ENCODE measurements at places on chromosomes 6 and 20. TPM values are rescaled to one million over a fixed set of nuclear protein-coding genes. Genes with fewer than 3 reads are reported as not detected.
A peak's percentile ranks its signal among the peaks of the same experiment; 100 is the strongest.

C6orf163 gene
- 0.34 TPM for total RNA-seq

DNA sequence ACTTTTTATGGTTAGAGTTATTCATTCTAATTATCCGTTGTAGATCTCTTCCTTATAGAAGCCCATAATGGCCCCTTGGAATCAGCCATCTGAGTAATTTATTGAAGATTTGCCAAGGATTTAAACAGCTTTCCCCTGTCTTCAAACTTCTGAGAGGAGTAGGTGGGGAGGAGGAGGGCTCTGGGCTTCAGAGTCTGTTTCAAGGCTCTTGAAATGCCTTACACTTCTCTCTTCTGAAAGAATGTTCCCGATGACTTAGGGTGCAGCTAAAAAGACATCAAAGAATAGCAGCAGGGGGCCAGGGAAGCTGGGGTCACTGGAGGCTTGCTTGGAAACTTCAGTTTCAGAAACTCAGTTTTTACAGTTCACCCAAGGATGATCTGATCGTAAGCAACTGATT lies 165.3 kb downstream of the ZDHHC14 start:
- no peak for DNase-seq

- DNase-seq = no peak
These were observed 75.1 kb downstream of the CDC40 start for GRCh38 chr6:110255211-110255750.

DNA sequence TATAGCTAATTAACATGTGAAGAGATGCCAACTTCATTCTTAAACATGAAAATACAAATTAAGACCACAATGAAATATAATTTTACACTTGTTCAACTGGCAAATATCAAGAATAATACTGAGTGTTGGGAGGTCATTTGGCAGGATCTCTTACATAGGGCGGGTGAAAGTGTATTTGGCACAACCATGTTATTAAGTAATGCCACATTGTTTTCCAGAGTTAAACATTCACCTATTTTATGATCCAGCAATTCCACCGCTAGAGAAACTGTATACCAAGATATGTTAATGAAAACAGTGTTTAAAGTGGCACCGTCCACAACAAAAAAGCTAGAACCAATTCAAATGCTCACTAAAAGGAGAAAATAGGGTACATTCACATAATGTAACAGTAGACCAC lies 14.1 kb downstream of the MOCS1 start:
- no peak for DNase-seq

MYCT1 gene
- total RNA-seq = not detected

ZNF165 gene
- total RNA-seq = 2.7 TPM

HSPA12B gene
- total RNA-seq = not detected

DNA sequence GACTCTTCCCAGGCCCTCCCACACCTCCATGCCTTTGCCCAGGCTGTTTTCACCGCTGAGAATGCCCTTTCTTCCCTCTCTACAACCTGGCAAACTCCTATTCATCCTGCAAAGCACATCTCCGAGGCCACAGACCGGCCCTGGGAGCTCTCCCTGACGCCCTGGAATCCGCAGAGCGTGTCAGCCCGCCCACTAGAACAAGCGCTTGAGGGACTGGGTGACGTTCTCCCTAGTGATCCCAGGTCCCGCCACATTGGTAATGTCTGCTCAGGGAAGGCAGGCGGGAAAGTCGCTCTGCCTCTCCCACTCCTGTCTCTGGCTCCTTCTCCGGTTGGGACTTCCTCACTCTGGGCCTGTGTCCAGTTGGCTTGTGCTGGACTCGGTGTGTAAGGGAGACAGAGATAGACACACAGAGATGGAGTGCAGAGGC lies 61.6 kb downstream of the SRC start:
- peak; percentile 32 for DNase-seq

GRCh38 chr20:53735536-53736050 lies 142.0 kb upstream of the ZNF217 start:
- no peak for DNase-seq

- no peak for DNase-seq
These were observed 132.9 kb upstream of the THBS2 start for GRCh38 chr6:169386411-169387057.

CCDC170 gene
- not detected for total RNA-seq

DNA sequence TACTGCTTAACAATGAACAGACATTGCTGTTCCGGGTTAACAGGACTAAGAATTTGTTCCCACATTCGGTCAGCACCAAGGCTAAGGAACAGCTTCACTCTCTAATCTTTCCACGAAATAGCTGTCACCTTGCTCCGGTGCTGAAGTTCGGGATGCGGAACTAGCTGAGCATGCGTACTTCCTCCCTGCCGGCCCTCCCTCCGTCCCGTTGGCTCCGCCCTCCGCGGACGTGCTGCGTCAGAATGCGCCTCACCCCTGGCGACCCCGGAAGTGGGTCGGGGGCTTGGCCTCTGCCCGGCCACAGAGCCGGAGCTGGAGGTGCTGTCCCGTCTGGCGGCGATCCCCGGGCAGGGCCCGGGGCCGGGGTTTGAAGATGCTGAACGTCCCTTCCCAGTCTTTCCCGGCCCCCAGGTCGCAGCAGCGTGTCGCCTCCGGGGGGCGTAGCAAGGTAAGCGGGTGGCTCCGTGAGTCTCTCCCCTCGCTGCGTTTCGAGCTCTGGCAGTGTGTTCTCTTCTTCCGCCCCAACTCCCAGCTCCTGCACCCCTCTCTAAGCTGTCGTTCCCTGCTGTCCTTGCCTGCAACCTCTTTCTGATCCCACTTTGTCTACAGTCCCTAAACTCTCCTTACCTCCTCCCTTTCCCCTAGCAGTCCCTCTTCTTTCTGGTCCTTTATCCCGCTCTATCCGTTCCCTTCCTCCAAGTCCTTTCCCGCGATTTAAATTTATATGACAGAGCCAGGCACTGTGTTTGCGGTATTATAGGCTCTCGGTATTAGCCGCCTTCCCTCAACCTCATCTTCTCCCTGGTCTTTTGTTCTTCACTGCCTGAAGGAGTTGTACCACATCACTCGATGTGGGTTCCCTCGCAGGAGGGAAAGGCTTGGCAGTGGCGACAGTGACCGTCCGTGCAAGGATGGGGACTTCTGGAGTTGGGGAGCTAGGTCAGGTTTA lies at the start of gene CYB5R4:
TSS of gene CYB5R4 (plus strand) at position 280 of the 949 bp plus-strand sequence. CDS start at position 374, 94 bp downstream.
- DNase-seq = peak; percentile 93

GRCh38 chr6:722077-722524 lies 29.2 kb upstream of the EXOC2 start:
- DNase-seq = peak; percentile 76

- DNase-seq = no peak
These were observed 35.7 kb upstream of the SLC22A1 start for GRCh38 chr6:160085713-160086505.

- no peak for DNase-seq
These were observed 141.1 kb downstream of the CEP57L1 start for GRCh38 chr6:109236115-109237076.

DNA sequence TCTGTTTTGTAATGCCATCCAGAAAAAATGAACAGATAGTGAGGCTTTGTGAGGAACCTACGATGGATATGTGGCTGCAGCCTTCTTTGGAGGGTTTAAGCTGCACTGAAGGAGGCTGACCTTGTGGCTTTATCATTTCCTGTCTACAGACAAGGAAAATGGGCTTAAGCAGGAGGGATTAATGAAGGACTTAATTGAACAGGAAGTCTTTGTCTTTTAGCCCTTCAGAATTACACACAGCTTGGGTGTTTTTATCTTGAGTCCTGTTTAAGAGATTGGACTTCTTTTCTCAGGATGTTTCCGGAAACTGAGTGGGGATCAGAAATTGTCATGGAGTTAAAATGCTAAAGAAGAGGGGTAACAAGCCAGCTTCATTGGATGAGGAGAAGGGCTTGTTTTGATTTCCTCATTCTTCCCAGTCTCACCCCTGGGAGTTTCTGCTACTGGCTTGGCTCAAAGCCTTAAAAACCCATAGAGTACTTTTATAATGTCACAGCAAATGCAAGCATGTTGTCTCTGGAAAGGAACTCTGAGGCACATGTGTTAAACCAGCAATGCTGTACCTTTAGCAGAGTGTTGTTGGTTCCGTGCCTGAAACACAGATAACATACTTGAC lies 193.6 kb downstream of the JARID2 start:
- DNase-seq = peak; percentile 22

DNA sequence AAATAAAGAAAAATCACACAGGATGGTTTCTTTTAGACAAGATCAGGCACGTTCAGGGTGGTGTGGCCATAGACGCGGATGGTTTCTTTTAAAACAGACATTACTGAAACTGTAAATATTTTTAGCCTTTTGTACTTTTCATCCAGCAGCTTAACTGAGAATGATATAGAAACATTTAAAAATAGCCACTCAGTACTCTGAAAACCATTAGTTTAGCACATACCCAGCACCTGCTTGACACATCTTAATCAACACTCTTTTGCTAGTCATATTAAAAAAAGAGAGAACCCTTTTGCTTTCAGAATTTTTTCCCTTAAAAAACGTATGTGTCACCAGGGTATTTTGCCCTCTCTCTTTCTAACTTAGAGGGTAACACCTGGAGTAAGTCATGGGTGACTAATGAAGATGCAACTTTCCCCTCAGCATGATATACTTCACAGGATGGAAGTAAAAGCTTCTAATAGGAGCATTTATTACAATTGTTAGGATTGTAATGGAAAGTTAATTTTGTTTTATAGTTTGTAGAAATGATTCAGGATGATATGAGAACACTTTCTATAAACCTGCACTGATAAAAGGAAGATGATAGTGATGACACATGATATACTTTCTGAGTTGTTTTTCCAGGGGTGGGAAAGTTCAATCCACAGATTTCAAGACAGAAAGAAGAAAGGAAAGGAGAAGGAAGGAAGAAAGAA lies 45.2 kb downstream of the BACH2 start:
- no peak for DNase-seq

- no peak for DNase-seq
These were observed 189.4 kb upstream of the RREB1 start for GRCh38 chr6:6918216-6918983.

DNA sequence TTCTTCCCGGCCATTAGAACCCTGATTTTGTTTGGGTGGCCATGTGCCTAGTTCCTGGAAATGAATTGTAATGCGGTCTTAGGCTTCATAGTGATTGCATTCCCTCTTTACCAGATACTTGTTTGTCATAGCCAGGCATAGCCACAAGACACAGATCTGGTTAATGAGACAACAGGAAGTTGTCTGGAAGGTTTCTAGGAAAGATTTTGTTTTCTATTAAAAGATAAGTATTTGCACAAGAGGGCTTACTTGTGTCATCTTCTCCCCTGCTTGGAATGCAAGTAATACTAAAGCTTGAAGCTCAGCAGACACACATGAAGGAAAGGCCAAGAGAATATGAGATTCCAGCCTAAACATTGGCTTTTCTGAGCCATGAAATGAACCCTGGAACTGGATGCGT lies 12.9 kb downstream of the FARS2 start:
- no peak for DNase-seq

GRCh38 chr6:152750694-152751093 lies at the start of gene VIP:
Gene VIP (plus strand): TSS chr6:152750797. CDS start chr6:152752178, 1,381 bp downstream.
- peak; percentile 41 for DNase-seq

PRPH2 gene
- total RNA-seq = not detected

DNA sequence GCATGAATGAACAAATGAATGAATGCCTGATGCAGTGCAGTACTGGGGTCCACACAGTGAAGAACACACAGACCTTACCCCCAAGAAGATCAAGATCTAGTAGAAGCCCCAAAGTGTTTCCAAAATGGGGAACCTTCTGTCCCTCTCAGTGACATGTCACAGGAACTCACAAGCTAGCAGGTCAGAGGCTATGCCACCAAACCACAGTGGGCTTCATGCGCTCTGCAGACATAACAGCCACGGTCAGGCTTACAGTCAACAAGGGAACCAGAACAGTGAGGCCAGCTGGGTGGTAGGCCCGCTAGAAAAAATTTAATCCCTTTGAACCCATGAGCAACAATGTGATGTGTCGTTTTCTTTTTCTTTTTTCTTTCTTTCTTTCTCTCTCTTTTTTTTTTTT lies 20.2 kb upstream of the ARFGEF2 start:
- no peak for DNase-seq

DNA sequence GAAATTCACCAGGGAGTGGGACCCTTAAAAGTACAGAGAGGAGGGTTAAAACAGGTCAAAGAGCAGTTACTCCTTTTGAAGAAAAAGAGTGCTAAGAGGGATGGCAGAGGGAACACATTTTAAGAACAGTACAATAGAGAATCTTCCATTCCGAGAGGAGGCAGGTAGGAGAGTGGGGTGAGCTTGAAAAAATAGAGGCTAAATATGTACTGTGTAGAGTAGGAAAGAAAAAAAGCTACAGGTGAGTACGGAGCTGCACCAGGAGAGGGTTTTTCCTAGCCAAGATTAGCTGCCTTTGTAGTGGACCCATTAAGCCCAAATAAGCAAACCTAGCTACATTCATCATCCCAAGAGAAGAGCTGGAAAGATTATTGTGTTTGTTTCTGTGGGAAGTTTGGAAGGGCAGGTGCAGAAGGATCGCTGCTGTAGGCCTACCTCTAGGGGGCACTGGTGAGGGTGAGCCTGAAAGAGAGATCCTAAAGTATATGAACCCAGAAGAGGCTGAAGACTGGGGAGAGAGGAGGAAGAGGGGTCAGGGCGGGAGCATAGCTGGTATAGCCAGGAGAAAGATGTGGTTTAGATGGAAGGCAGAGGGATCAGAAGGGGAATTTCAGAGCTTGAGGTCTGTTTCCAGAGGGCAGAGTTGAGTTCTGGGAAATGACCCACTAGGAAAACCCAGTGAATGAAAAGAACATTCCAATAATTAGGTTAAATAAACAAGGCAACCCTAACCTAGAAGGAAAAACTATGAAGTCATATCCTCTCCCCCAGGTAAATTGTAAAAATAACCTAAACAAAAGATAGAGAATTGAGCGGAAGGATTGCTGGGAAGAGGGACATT lies 50.2 kb upstream of the HINT3 start:
- DNase-seq = no peak

DNA sequence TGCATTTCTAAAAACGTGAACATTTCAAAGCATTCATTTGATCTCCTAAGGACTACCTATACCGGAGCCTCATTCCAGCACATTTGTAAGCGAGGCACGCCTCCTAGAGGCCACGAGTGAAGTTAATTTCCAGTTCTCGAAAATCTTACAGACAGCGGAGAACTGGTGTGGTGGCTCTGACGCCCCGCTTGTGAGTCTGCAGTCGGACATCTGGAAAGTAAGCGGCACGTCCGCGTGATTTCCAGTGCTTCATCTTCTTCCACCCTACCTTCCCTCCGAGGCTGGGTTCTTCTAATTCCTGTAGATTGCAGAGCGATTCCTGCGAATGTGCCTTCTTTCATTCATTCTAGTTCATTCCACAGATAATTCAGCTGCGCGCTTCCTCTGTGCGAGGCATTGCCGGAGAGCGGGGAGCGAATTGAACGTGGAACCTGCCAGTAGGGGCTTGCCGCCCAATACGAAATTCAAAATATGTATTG lies 810 bp upstream of the PRIM2 start:
- peak; percentile 96 for DNase-seq

All from G401 (cell line).